Type B pancreatic cell (in vitro differentiated cells): ENCODE measurements at places on chromosomes 2 and 18.

- no peaks in the 10 kb centered on the region for H3K27me3 ChIP-seq
- H3K4me1 ChIP-seq = peaks cover 49% of the 10 kb centered on the region
- no peak for DNase-seq
- H3K4me3 ChIP-seq = peak overlapping the region; percentile 15
- peaks cover 39% of the 10 kb centered on the region for H3K36me3 ChIP-seq
- no peak overlapping the region for H3K27ac ChIP-seq
Measured at GRCh38 chr2:66560683-66561082, 125.8 kb downstream of the MEIS1 start.

- H3K4me1 ChIP-seq = peaks cover 15% of the 10 kb centered on the region
- no peak for DNase-seq
- H3K27ac ChIP-seq = peak overlapping the region; percentile 6
Measured at GRCh38 chr18:13610555-13611141, 115.7 kb downstream of the FAM210A start.

- DNase-seq = no peak
- no peak overlapping the region for H3K27ac ChIP-seq
- no peak overlapping the region for H3K4me3 ChIP-seq
Measured at GRCh38 chr2:5123582-5124196, 568.5 kb upstream of the SOX11 start.

- H3K4me1 ChIP-seq = peaks cover 21% of the 10 kb centered on the region
- peaks cover 80% of the 10 kb centered on the region for H3K36me3 ChIP-seq
- peak overlapping the region; percentile 78 for H3K4me3 ChIP-seq
- H3K27me3 ChIP-seq = no peaks in the 10 kb centered on the region
- peak overlapping the region; percentile 95 for H3K27ac ChIP-seq
- peak; percentile 79 for DNase-seq
Measured at GRCh38 chr2:190979906-190980629, 33.9 kb downstream of the STAT1 start.

GRCh38 chr18:23341383-23341782, 111.7 kb upstream of the RIOK3 start:
- H3K36me3 ChIP-seq = peaks cover 5% of the 10 kb centered on the region
- no peak for DNase-seq
- H3K4me1 ChIP-seq = peaks cover 19% of the 10 kb centered on the region
- H3K4me3 ChIP-seq = no peak overlapping the region
- no peak overlapping the region for H3K27ac ChIP-seq

DNA sequence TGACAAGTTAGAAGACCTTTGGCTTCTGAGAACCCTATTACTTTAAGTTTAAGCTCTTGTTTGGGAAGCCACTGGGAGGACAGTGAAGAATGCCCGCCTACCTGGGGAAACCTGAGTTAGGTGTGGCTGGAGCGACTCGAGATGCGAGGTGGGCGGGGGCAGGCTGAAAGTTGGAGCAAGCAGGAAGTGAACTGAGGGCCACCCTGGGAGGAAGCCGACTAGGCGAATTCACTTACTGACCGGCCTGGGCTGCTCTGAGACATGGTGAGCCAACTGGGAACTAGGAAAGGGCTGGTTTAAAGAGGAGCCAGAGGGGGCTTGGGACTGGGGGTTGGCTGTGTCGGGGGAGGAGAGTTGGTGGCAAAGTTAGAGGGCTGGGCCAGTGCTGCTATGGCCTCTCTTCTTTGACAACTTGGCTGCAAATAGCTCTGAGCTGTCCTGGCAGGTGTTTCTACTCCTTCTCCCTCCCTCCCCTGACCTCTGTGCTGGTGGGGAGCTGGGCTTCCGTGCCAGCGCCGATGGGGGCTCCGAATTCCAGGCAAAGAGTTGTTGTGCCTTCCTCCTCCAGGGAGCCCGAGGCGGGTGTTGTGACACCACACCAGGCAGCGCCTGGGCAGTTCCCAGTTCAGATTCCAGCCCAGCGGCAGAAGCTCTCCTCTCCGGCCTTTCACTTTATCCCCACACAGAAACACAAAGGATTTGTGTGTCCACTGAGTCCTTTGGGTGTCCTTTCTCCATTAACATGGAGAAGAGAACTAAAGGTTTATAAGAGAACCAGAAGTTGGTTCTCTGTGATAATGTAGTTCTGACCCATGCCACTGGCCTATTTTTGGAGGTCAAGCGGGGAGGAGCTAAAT, at the start of gene VAMP8:
VAMP8 (plus strand) TSS at position 201 of the 857 bp plus-strand sequence; CDS start at position 262, 61 bp downstream.
- H3K4me3 ChIP-seq = peak within 1 kb of the TSS; percentile 94
- peaks cover 3% of the 10 kb centered on the region for H3K27me3 ChIP-seq
- peaks cover 32% of the 10 kb centered on the region for H3K4me1 ChIP-seq
- no peaks in the 10 kb centered on the region for H3K36me3 ChIP-seq
- peak within 1 kb of the TSS; percentile 98 for H3K27ac ChIP-seq

GRCh38 chr18:67428805-67429204, 87.7 kb downstream of the DSEL start:
- no peak overlapping the region for H3K4me3 ChIP-seq
- H3K36me3 ChIP-seq = no peaks in the 10 kb centered on the region
- no peaks in the 10 kb centered on the region for H3K27me3 ChIP-seq

- no peak overlapping the region for H3K27ac ChIP-seq
- no peak for DNase-seq
- no peaks in the 10 kb centered on the region for H3K27me3 ChIP-seq
- no peaks in the 10 kb centered on the region for H3K36me3 ChIP-seq
Measured at GRCh38 chr18:2395427-2396161, 175.7 kb downstream of the METTL4 start.

- peaks cover 11% of the 10 kb centered on the region for H3K36me3 ChIP-seq
- DNase-seq = peak; percentile 78
- H3K27ac ChIP-seq = peak overlapping the region; percentile 95
- peak overlapping the region; percentile 93 for H3K4me3 ChIP-seq
- no peaks in the 10 kb centered on the region for H3K27me3 ChIP-seq
Measured at GRCh38 chr2:84970210-84970867, 622 bp upstream of the KCMF1 start.
